ENCODE measurements at places on chromosomes 1 and 21.

- DNase-seq = no peak
Measured at GRCh38 chr1:53640701-53641075, 98.3 kb downstream of the GLIS1 start.

DNA sequence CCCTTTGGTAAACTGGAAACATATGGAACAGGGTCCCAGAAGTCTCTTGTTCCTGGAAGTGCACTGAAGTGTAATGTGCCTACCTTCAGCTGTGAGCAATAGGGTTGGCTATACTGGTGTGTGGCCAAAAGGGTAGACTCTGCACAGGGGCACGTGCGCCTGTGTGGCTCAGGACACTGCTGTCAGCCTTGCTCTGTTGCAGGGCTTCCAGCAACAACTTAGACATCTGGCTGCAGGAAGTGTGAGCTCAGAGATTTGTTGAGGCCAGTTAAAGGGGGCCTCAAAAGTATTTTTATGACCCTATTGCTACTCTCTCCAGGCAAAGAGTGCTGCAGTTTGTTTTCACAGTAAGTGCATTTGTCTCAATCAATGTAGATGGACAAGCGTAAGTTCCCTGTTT, 7.5 kb downstream of the CTPS1 start:
- DNase-seq = no peak

DNA sequence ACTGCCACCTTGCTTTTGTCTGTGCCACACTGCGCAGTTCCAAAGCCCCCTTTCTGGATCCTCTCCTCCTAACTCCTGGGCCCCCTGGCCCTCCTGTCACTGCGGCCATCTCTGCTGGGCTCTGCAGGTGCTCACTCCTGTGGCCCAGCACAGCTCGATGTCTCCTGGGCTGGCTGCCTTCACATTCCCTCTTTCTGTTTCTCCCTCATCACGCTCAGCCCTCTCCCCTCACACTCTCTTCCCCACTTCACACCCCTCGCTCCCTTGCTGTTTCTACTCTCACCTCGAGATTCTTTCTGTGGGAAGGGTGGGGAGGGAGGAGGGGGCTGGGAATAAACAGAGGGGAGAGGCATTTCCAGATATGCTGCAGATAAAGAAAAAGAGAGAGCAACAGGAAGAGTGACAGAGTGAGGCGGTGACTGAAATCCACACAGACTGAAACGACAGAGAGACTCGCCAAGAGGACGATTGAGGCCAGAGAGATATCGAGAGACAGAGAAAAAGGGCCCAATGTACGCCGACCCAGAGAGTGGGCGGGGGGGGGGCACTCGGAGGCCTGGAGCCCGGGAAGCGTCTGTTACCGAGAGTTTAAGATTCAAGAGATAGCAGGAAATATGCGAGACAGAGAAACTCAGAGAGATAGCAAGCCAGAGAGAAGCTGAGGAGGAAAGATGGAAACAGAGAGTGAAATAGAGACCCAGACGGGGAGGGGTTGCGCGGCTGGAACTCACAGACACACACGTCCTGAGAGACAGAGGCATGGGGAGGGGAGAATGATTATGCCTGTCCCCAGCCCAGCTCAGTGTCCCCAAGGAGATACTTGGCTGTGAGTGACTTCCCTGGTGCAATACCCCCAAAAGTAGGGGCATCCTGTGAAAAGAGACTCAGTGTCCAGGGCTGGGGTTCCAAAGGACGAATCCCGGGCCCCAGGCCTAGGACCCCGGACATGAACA, 666 bp downstream of the CSF3R start:
- no peak for DNase-seq

GRCh38 chr1:214717351-214717750, 114.4 kb downstream of the CENPF start:
- no peak for DNase-seq

DNA sequence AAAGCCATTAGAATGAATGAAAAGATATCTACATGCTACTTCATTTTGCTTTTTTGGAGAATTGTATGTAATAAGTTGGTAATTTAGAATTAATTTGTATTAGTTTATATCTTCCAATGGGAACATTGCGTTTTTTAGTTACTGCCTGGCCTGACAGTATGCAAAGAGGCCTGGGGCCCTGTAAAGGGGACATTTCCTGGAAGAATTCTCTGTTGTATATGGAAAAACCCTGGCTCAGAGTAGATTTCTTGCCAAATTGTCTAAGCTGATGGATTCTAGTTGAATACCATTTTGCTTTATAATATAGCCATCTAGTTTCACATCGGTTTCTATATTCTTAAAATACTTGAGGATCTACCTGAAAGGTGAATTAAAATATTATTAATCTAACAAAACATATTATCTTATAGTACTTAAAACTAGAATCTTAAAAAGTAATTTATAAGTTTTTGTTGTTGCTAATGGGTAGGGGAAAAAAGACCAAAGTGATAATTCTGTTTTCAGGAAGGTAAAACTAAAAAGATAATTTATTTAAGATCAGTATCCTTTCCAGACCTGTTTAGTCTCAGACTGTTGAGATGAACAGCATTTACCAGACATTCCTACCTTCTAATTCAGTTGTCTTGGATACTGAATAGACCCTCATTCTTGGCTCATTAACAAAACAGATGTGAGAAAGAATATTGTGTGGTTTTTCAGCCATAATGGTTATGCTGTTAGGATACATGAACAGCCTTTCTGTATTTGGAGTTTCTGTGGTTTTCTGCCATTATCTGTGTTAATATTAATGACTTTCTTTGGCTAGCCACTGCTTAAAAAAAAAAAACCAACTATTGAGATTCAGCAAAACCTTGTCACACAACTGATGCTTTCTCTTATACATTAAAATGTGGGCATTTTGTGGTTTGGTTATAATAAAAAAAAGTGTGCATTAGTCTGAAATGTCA, 4.8 kb downstream of the AGO3 start:
- DNase-seq = no peak

GRCh38 chr1:214312530-214313051, 31.6 kb downstream of the SMYD2 start:
- DNase-seq = no peak

GRCh38 chr1:3258386-3259003, 189.5 kb downstream of the PRDM16 start:
- no peak for DNase-seq

DNA sequence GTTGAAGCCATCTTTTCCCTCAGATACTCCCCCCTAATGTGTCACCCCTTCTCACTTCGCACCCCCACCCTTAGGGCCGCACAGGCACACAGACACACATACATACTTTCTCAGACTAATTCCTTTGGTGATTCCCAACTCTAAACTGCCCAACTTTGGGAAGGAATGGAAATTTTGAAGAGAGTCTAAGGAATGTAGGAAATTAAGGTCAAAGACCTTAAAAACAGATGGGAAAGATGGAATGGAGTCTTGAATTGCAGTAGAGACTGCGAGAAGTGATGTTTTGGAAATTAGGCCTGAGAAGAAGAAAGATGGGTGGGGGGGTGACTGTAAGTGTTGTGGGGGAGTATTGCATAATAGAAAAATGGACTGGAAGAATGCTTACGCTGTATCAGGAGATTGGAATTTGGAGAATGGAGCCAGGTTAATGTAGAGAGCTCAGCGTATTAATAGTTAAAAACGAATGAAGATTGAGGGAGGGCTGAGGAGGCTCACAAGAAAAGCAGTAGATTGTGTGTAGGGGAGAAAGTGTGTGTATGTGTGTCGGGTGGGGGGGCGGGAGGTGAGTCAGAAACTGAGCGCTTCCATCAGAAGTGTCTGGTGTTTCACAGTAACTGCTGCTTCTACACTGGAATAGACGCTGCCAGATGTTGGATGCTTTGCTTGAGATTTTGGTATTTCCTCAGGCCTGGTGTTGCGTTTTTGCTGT, 1.7 kb downstream of the PIP5K1A start:
- no peak for DNase-seq

- no peak for DNase-seq
Measured at GRCh38 chr1:172835834-172836233, 176.9 kb downstream of the FASLG start.

DNA sequence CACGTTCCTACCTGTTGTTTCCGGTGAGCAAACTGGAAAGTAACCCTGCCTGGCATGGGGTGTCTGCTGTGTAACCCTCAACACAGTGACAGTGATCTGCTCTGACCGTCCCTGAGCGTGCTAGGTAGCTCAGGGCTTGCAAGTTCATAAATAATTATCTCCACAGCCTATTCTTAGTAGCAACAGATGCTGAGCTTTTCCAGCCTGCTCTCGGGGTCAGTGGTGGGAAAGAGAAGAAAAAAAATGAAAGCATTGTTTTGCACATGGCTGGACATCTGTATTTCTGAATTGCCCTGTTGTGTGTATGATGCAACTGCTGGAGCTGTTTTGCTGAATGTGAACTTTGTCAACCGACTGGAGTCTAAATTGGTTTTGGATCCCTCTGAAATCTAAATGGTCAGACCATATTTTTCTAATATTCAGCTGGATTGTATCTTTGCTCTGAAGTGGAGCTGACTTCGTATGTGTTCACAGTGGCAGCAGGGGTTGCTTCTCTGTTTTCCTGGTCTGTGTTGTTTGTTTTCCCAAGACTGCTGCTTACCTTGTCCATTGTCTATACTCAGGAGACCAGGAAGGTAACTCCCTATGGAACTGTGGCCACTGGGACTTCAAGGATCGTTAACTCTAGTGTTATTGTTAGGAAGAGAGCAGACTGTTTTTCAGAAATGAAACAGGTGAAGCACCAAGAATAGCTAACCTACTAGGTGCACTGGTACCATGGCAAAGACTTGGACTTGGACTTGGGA, 27.0 kb downstream of the TGFB2 start:
- no peak for DNase-seq

GRCh38 chr1:4119516-4120220, 219.6 kb upstream of the C1orf174 start:
- no peak for DNase-seq

All from neuronal stem cell (in vitro differentiated cells).